ENCODE measurements at places on chromosomes 3 and 15. TPM values are rescaled to one million over a fixed set of nuclear protein-coding genes. Genes with fewer than 3 reads are reported as not detected.

DNA sequence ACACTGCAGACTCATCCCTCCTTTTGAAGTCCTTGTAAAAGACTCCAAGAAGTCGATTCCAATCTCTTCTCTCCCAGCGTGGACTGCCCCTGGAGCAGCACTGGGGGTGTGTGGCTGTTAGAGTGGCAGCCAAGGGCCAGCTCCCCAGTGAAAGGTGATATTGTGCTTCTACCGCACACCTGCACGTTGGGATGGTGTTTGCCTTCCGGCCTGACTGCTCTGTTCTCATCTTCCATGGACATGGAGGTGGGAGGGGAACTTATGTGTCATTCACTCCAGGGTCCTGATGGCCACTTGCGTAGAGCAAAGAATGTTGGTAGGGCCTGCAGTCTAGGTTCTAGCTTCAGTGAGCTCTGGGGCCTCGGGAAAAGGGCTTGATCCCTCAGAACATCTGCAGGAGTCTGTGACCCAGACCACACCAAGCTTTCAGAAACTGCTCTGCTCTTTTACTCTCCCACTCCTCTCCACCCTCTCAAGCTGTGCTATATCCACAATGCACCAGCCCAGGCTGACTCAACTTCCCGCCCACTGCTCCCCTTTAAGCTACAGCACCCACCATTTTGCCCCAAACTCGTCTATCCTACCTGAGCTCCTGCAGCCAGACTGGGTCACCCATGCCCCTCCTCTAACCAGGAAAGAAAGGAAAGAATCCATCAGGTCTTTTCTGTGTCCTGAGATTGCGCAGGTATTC is 31.3 kb downstream of the LIPC start:
- no peak for DNase-seq

DNA sequence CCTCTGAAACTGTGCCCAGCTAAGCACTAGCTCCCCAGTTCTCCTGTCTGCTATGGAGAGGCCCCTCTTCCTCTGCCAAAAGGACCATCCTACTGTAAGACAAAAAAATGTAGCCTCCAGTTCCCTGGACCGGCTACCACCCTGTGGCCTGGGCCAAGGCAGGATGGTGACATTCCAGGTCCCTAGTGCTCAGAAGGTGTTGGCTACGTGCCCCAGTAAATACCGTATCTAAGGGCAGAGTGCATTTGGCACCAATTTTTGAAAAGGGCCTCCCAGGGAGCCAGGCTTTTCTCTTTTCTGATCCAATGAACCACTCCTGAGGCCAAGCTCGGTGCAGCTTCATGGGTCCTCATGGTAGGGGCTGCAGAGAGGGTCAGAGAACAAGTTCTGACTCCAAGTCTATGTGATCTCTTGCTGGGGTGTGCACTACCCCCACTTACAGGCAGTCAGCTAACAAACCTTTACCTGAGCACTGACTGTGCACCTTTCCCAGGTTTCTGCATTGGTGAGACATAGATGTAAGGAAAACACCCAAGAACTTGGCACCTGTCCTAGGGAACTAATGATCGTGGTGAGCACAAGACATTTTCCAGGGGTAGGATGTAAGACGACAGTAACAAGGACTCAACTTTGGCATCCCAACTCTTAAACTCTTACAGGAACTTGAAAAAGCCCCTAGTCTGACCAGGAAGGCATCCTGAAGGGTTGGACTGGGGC is 32.6 kb downstream of the TLE3 start:
- no peak for DNase-seq

DNA sequence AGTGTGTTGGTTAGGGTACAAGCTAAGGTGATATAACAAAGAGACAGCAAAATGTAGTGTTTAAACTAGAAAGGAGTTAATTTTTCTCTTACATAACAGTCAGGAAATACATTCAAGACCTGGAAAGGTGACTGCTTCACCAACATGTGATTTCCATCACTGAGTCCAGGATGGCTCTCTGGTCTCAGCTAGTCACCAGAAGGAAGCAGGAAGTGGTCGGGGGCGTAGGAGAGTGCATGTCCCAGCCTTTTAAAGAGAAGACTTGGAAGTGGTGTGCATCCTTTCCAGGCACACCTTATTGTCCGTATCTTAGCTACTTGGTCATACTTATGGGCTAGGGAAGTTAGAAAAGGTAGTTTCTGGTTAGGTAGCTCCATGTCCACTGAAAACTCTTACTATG is 11.1 kb upstream of the UBE2Q2 start:
- no peak for DNase-seq

DNA sequence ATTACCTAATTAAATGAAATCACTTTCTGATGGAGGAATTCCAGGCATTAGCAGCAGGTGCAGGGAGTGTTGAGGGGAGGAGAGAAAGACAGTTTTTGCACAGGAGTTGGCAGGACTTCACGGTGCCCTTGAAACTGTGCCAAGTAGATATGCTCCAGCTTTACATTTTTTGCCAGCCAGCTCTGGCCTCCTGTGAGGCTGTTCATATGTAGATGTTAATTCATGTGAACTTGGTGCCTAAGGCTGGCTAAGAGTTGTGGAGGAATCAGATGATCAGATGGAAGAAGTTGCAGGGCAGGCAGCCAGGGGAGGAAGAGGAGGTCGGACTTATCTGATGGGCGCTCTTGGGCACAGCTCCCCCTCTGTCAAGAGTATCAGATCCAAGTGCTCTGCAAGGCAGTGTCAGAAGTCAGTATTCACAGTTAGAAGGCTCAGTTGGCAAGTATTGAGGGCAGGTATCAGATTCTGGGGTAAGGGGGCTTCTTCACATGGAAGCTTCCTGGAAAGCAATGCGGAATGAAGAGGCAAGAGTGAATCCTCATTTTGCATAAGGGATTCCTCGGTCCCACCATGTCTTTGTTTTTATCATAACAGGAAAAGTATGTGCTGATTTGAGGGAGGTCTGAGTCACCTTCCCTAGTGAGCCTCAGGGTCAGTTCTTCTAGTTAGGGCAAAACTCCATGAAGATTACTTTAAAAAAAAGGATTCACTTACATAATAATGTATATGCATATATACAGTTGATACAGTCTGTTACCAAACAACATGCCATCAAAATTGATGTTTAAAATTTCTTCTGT is 172.6 kb upstream of the UMPS start:
- DNase-seq = no peak

DNA sequence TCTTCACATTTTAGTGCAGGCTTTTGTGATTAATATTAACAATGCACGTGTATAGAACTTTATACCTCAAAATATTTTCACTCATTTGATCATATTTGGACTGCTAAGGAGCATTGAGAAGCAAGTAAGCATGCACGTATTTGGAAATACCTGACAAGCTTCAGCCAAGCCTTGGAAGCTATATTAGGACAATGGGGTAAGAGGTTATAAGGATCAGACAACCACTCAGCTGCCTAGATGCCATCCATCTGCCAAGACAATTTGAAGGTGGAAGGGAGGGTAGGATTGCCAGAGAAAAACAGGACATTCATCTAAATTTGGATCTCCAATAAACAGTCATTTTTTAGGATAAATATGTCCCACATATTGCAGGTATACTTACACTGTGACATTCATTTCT is 394.9 kb upstream of the CFAP20DC start:
- no peak for DNase-seq

- no peak for DNase-seq
Measured at GRCh38 chr15:83018436-83018835, 7.0 kb upstream of the C15orf40 start.

GRCh38 chr3:12832350-12833221 is 8.8 kb downstream of the RPL32 start:
- no peak for DNase-seq

GRCh38 chr15:29050870-29051269 is 165.1 kb downstream of the APBA2 start:
- no peak for DNase-seq

DNA sequence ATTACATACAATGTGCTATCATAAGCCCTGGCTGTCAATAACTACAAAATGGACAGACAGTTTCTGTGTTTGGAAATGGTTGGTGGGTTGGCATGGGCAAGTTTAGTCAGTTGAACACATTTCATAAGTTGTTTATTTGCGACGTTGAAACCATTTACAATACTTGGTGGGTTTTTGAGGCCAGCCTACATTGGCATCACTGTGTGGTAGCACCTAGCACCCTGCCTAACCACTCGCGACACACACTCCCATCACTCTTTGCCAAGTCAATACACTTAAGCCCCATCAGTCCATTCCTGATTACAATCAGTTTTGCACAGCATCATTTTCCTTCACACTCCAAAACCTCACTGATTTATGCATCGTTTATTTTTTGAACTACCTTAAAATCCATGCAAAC is 13.8 kb downstream of the PROK2 start:
- DNase-seq = no peak

DNA sequence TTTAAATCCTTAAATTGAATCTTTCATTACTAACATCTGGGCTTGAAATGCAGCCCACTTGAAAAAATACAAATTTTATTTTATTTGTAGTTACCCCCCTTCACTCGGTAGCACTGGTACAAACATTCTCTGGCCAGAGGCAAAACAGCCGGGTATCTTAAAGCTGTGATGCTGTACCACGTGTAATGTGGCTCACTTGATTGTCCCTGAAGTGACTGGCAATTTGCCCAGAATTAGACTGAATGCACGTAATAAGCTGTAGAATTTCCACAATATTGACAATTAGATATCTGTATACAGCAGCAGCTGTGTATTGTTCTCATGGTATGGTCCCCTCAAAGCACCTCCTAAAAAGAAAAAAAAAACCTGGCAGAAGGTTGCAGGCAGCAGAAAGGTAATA is 192.8 kb upstream of the TBC1D5 start:
- no peak for DNase-seq

- no peak for DNase-seq
Measured at GRCh38 chr3:13782501-13782900, 97.4 kb downstream of the WNT7A start.

- DNase-seq = no peak
Measured at GRCh38 chr15:47355759-47356158, 361.5 kb upstream of the SEMA6D start.

DNA sequence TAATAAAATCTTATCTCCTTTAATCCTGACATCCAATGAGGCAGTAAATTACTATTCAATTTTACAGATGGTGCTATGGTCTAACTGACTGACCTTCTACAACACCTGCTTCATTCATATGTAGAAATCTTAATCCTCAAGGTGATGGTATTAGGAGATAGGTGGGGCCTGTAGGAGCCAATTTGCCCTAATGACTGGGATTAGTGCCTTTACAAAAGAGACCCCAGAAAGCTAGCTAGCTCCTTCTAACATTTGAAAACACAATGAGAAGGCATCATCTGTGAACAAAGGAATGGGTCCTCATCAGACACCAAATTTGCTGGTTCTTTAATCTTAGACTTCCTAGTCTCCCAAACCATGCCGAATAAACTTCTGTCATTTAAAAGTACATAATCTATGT is 137.4 kb upstream of the UBP1 start:
- no peak for DNase-seq

- DNase-seq = no peak
Measured at GRCh38 chr3:164752812-164753211, 325.5 kb downstream of the SI start.

DNA sequence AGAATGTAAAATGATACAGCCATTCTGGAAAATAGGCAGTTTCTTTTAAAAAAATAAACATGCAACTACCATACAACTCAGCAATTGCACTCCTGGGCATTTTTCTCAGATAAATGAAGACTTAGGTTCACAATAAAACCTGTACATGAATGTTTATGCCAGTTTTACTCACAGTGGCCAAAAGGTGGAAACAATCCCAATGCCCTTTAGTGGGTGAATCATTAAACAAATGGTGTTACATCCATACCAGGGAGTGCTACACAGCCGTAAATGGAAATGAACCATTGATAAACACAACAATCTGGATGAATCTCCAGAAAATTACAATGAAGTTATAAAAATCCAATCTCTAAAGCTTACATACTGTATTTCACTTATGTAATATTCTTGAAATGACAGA is 140.3 kb downstream of the ADAMTSL3 start:
- no peak for DNase-seq

DNA sequence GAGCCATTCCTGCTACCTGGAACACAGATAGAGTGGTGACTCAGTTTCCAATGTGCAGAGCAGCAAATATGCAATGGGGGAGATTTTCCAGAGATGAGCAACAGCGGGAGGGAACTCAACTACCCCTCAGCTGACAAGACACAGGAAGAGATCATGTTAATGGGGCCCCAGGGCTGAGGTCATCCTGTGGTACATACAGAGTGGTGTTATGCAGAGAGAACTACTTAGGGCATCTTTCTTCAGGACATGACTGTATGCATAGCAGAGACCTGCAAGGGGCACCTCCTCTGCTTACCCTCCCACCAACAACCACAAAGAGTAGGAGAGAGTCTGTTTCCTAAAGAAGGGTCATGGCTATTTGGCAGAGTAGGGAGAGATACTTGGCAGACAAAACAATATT is 6.8 kb upstream of the TBC1D5 start:
- DNase-seq = no peak

DNA sequence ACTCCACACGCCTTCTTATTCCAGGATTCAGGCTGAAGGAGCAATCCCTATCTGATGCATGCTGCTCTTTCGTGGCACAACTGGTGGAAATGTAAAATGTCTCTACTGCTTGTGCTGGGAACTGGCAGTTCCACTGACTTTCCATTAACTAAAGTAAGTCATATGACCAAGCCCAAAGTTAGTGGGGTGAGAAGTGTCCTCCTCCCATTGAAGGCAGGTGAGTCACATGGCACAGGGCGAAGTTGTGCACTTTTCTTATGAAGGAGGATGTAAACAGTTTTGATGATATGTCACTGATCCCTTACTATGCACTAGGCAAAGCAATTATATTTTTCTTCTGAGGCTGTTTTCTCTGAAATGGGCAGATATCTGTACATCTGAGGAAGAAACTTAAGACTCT is 51.6 kb downstream of the SLC7A14 start:
- no peak for DNase-seq

DNA sequence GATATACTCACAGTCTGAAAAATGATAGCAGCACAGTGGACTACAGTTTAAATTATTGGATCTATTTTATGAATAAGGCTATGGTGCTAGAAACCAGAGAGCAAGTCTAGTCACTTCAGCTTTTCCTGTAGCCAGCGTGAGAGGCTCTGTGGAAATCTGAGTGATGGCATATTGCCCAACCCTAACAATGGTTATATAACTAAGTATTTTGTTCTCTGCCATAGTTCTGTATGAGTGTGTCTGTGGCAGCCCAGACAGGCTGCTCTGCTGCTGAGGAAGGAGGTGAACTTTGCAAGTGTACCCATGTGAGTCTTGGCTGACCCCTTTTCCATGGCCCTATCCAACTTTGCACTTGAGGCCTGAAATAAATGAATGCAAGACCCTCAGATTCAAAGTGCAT is 105.7 kb downstream of the LRTM1 start:
- no peak for DNase-seq

The CPA3 gene
- total RNA-seq = not detected

The DUT gene
- total RNA-seq = 137 TPM

The A4GNT gene
- total RNA-seq = not detected

The SYNM gene
- 3.5 TPM for total RNA-seq

The C3orf18 gene
- 12.7 TPM for total RNA-seq

The MYLK gene
- 20.1 TPM for total RNA-seq

The SEMA5B gene
- total RNA-seq = 57.3 TPM

The TIMMDC1 gene
- 98.2 TPM for total RNA-seq

The TP63 gene
- not detected for total RNA-seq

The CADPS gene
- total RNA-seq = 8.5 TPM

The KCNMB2 gene
- 0.32 TPM for total RNA-seq

The SUSD5 gene
- total RNA-seq = 2.1 TPM

All from neural crest cell (in vitro differentiated cells).